ENCODE measurements at places on chromosomes 3 and 15.

- DNase-seq, result no peak
Measured at GRCh38 chr15:94924971-94925598, 693.7 kb downstream of the MCTP2 start.

- DNase-seq, result no peak
Measured at GRCh38 chr3:139252719-139253118, 91.1 kb upstream of the MRPS22 start.

DNA sequence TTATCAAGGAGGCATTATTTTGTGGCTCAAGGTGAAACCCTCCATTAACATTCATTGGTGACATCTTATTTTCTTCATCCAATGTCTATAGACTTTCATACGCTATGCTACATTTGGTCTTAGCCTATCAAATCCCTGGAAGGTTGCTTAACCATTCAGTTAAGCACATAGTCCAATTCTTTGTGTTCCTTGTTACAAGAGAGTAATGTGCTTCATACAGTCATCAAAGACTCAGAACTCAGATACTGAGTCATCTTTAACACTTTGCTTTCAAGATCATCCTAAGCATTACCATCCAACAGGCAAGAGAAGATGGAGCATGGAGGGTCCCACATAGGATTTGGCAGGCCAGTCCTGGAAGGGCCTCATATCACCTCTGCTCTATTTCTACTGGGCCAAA lies 1202.1 kb downstream of the ROBO1 start:
- DNase-seq, result no peak

DNA sequence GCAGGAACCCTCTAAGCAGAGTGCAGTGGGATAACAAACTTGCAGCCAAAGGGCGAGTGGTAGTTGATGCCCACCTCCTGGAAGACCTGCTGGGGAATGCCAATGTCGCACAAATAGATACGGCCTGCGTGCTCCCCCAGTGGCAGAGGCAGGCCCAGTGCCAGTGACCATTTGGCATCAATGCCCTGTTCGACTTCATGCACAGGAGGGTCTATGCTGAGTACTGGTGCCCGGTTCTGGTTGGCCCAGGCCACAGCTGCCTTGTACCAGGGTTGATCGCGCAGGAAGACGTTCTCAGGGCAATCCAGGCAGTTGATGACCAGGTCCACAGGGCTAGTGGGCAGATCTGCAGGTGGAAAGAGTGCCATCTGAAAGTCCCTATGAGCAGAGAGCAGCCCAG lies 17.0 kb downstream of the CLK3 start:
- no peak for DNase-seq

- no peak for DNase-seq
Measured at GRCh38 chr15:93209690-93210445, 120.9 kb upstream of the RGMA start.

DNA sequence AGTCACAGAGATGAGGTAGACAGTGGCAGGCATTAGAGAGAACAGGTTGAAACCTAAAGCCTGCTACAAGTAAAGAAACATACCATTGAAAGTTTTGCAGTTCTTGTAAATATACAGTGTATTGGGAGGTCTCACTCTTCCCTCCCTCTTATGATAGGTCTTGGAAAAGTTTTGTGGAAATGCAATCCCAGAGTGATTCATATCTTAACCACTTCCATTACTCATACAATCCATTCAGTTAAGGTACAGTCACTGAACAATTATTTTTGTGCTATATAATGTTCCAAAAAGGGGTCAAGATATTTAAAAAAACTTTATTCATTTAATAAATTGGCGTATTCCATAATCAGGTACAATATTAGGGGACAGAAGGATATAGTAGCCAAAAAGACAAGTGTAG lies 737.7 kb upstream of the ALCAM start:
- DNase-seq, result no peak

DNA sequence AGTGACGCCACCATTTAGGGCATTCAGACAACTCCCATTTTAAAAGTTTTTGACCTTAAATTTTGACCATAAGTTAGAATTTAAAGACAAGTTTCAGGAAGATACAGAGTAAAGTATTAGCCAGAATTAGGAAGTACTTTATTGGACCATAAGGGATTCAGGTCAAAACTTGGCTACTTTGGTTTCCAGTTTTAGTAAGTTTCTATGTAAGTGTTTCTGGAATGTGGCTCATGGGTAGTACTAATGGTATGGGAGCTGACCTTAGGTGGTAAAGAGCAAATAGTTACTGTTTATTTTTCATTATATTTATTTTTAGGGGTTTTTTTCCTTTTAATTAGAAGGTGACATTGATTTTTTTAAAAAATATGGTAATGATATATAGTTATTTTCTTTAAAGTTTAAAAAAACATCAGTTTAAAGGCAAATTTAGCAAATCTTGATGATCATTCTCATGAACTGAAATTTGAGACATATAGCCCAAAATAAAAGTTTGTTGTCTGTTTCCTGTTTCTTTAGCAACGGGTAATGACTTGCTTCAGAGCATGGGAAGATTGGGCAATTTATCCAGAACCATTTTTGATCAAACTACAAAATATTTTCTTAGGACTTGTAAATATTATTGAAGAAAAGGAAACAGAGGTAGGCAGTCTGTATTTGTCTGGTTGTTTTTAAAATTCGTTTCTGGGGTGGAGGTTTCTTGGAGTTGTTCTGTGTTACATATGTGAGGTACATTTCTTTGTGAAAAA lies 34.3 kb downstream of the U2SURP start:
- no peak for DNase-seq

DNA sequence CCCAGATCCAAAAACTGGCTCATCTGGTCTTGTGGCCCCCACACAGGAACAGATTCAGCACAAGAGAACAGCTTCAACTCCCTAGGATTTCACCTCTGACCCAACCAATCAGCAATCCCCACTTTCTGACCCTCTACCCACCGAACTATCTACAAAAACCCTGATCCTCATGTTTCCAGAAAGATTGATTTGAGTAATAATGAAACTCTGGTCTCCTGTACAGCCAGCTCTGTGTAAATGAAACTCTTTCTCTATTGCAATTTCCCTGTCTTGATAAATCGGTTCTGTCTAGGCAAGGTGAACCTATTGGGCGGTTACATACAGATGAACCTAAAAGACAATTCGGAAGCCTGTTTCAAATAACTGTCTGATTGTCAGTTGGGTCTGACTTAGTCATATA lies 847.6 kb upstream of the ALCAM start:
- DNase-seq, result no peak

GRCh38 chr3:135090020-135090717 lies 295.1 kb downstream of the EPHB1 start:
- no peak for DNase-seq

DNA sequence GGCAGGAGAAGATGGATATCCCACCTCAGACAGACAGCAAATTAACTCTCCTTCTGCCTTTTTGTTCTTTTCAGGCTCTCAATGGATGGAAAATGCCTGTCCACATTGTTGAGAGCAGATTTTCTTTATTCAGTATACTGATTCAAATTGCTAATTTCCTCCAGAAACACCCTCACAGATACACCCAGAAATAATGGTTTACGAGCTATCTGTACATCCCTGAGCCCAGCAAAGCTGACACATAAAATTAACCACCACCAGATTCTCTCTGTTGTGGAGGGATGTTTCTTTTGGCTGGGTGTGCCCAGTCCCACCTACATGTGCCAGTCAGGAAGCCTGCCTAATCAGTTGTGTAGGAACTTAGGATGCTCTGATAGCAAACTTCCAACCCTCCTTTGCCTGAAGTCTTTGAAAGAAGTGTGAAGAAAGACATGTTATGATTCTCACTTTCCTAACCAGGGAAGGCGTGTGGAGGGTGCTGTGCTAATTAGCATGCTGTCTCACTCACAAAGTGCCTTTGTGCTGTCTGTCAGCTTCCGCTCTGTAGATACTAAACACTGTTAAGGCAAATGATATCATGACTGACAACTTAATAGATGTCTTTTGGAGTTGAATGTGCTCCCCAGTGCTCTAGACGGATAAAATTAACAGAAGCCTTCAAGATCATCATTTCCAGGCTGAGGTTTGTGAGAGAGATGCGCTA lies 208.5 kb downstream of the CLSTN2 start:
- no peak for DNase-seq

DNA sequence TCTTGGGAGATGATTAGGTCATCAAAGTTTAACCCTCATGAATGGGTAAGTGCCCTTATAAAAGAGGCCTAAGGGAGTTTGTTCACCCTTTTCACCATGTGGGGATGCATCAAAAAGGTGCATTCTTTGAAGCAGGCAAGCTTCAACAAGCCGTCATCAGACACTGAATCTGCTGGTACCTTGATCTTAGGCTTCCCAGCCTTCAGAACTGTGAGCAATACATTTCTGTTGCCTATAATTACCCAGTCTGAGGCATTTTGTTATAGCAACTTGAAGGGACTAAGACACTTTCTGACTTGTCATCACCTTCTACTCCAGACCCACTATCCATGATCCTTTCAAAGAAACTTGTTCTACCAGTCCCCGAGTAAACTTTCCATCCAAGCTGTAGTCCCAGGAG lies 44.6 kb upstream of the LRRC58 start:
- DNase-seq, result no peak

DNA sequence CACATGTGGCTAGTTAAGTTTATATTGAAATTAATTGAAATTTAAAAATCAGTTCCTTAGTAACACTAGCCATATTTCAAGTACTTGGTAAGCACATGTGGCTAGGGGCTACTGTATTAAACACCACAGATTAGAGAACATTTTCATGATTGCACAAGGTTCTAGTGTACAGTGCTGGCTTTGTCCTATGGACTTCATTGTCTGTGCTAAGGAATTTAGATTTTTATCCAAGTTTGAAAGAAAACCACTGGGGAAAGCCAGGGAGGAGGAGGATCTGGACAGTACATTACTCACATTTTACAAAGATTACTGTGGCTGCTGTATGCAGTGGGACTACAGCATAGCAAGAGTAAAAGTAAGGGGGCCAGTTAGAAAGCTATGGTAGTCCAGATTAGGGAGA lies 13.9 kb downstream of the STAC start:
- no peak for DNase-seq

GRCh38 chr3:160612386-160613075 lies 47.2 kb upstream of the KPNA4 start:
- DNase-seq, result no peak

DNA sequence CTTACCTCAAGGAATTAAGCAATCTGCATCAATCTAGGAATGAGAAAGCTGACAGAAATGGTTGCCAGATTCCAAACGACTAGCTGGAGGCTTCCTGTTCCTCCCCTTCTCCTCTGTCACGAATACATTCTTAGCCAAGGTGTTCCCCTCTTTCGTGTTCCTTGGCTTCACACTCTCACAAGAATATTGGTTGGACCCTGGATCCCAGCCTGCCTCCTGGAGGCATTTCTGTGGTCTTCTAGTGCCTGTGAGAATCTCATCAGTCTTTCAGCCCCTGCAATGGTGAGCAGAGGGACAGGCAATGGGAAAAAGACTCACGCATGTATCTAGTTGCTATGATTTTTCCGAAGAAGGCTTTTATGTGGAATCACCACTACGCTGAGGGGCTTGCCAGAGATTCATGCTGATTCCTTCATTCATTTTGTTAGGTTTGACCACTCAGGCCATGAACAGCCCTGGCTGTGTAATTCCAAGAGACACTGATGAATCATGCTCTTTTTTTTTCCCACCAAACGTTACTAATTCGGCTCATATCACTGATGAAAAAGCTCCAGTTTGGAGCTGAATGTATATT lies 1.6 kb upstream of the P3H2 start:
- DNase-seq, result no peak

- DNase-seq, result no peak
Measured at GRCh38 chr3:64158334-64158733, 66.9 kb downstream of the PRICKLE2 start.

DNA sequence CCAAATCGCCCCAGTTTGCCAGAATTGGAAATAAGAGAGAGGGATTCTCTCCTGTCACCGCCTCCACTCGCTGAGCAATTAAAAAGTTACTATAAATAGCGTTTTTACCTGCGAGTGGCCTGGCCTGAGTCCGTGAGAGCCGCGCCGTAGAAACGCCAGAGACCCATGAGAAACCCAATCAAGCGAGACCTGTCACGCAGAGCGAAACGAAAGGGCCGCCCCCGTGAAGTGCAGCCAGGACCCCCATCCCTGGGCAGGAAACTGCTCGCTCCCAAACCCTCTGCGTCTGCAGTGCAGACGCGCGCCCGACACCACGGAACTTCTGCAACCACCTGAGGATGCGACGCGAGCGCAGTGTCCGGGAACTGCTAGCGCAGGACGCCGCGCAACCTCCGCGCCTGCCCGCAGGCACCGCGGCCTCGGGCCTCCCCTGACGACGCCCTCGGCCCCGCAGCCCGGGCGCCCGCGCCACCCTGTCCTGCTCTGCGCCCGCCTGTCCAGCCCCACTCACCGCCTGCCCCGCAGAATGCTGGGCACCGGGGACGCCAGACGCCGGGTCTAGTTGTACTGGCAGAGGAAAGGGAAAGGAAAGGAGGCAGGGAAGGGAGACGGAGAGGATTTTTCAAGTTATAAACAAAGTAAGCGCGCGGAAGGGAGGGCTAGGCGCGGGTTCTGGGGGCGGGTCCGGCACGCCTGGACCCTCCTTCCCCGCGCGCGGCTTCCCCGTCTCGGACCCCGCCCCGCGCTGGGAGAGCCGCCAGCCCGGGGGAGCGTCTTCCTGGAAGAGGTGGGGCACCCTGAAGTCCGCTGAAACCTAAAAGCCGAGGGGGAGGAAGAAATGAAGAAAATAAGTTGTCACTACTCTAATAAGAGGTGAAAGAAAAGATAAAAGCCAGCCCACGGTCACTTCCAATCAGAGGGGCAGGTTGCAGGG lies at the start of gene PLSCR4:
Gene PLSCR4, minus strand, starts transcription at position 657 of the 934 bp plus-strand sequence. CDS start 29,034 bp downstream, outside the sequence.
- DNase-seq, result no peak

- no peak for DNase-seq
Measured at GRCh38 chr15:62777671-62778070, 264.9 kb upstream of the TPM1 start.

DNA sequence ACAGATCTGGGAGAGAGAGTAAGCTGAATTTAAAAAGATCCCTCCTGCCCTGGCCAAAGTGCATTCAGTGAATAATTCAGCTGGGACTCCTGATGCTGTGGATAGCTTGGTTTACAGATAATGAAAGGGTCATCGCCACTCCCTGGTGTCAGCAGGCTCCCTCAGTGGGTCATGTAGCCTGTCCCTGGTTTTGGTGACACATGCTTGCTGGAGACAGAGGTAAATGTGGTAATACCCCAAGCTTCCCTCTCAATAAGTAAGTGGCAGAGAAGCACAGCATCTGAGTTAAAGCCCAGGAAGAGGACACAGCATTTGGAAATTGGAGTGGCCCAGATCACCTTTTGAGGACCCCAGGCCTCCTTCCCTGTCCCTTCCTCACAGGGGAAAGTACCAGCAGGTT lies 1.8 kb downstream of the TMEM115 start:
- DNase-seq, result no peak

DNA sequence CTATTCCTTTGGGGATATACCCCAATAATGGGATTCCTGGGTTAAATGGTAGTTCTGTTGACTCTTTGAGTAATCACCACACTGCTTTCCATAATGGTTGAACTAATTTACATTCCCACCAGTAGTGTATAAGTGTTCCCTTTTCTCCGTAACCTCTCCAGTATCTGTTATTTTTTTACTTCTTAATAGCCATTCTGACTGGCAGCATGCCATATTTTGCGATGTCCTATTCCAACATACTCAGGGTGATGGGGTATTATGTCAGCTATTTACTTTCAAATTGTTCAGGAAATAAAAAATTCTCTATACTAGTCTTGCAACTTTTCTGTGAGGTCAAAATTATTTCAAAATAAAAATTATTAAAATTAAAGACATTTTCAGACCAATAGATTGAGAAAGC lies 9.1 kb upstream of the PARP14 start:
- no peak for DNase-seq

All from NCI-H1092 (cell line).